ENCODE measurements at places on chromosomes 3 and 15. TPM values are rescaled to one million over a fixed set of nuclear protein-coding genes. Genes with fewer than 3 reads are reported as not detected.

PLA2G4D gene
- not detected for polyA plus RNA-seq

CD96 gene
- 0.08 TPM for polyA plus RNA-seq

LSAMP gene
- polyA plus RNA-seq = 6.5 TPM

SYNPR gene
- polyA plus RNA-seq = 0.12 TPM

OSTN gene
- polyA plus RNA-seq = not detected

OCA2 gene
- polyA plus RNA-seq = 0.04 TPM

LRRIQ4 gene
- polyA plus RNA-seq = not detected

ALAS1 gene
- 107 TPM for polyA plus RNA-seq

GRCh38 chr15:79050341-79050740, 40.2 kb downstream of the RASGRF1 start:
- no peak for DNase-seq

GRCh38 chr3:72912532-72912931, 24.7 kb downstream of the GXYLT2 start:
- DNase-seq = no peak

GRCh38 chr15:29822684-29823459, 604 bp upstream of the TJP1 start:
- peak; percentile 82 for DNase-seq

- DNase-seq = no peak
These were observed at the start of gene SCG5 for GRCh38 chr15:32641517-32642059. SCG5 (plus strand) TSS chr15:32641710; CDS start chr15:32643593, 1,883 bp downstream.

DNA sequence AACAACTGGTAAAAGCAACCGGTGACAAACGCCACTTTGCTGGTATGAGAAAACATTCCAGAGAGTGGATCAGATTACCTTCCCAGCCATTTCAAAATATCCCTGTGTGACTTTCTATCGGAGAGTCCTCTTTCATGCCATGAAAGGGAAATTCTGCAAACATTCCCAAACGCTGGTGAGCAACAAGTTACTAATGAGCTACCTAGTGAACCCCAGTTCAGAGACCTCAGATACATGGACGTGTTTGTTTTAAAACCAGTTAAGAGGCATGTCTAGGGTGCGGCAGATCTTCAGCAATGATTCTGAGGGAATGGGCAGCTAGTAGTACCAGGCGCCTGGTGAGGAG, 418.2 kb upstream of the NR2F2 start:
- DNase-seq = no peak

DNA sequence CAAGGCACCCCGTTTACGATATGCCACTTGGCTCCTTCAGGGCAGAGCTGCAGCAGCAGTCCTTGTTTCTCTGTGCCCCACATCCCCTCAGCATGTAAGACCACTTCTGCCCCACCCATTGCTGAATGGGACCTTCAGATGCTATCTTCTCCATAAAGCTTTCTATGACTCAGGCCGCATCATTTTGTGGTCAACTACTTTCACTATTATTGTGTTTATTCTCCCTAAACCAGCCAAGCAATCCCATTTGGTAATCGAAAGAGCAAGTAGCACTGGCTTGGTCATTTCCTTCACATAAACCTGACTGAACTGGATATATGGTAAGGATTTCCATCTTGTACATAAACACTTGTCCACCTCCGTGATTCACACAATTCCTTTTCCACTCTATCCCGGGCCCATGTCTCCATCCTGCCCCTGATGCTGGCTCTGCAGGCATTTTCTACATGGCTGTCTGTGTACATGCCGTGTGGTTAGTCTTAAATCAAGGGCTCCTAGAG, 25.7 kb downstream of the LIPC start:
- DNase-seq = no peak

GRCh38 chr15:57437564-57437963, 61.3 kb downstream of the CGNL1 start:
- DNase-seq = no peak

- no peak for DNase-seq
These were observed 590.0 kb upstream of the ADAMTS9 start for GRCh38 chr3:65277798-65278197.

- DNase-seq = no peak
These were observed at the start of gene RHCG for GRCh38 chr15:89496155-89497098. RHCG (minus strand) TSS chr15:89496583; CDS start chr15:89496544, 39 bp downstream.

DNA sequence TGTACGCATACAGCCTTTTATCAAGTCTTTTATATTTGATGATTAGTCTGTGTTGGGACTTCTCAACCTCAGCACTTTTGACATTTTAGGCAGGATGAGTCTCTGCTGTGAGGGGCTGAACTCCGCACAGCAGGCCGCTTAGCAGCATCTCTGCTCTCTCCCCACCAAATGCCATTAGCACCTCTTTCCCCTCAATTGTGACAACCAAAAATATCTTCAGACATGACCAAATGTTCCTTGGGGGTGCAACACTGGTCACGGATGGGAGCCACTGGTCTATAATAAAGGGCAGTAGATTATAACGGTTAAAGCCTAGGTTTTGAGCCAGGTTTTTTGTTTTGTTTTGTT, 109.7 kb upstream of the LRIG1 start:
- no peak for DNase-seq

DNA sequence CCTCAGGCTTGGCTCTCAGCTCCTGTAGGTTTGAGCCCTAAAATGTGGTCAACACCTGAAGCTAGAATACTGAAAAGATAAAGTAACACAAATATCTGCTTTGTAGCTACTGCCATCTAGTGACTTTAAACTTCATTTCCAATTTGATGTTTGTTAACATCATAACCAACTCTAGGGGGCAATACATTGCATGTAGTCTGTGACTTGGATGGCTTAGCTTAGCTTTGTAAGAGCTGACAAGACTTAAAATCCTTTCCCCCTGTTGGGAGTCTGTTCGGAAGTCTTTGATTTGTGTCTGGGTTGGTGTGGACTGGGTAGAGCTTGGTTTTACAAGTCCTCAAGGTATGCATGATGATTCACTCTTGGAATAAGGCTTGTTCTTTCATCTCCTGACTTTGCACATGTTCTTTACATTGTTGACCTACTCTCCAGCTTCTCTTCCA, 51.7 kb downstream of the SCN11A start:
- DNase-seq = no peak

DNA sequence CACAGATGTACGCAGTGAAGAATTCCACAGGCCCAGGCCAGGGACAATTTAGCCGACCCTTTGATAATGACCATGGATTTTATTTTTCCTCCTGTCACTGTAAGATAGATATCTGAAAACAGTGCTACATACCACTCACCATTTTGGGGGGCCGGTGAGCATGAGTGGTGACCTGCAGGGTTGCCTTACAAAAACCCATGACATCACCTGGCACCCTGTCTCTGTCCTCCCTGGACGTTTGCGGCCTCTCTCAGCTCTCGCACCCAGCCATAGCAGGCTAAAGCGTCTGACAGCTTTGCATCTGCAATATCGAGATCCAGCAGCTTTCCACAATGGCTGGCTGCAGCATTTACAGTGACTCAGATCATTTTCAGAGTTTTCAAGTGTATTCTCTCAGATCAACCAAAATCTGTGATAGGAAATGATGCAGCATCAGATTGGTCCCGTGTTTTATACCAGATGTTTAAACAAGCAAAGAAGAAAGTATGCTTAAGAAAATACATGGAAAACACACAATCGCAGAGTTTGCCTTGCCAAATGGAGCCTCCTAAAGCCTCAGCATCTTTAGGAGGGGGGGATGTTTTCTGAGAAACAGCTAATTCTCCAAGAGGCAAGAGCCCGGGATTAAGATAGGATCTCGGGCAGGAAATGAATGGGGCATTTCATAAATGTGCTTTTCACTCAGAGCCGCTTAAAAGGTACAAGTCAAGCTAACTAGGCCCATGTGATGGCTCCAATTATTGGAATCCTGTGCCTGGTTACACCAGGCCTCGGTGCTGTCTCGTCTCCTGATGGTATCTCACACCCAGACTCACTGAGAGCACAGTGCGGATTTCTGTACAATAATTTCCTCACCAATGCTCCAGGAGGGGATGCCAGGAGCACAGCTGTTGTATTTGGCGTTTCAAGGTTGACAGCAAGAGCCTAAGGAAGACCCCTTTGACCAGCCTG, 257.3 kb downstream of the XXYLT1 start:
- no peak for DNase-seq

- no peak for DNase-seq
These were observed 288.0 kb downstream of the EPHA3 start for GRCh38 chr3:89395456-89395855.

GRCh38 chr15:41024885-41025284, 71.6 kb downstream of the CHAC1 start:
- no peak for DNase-seq

DNA sequence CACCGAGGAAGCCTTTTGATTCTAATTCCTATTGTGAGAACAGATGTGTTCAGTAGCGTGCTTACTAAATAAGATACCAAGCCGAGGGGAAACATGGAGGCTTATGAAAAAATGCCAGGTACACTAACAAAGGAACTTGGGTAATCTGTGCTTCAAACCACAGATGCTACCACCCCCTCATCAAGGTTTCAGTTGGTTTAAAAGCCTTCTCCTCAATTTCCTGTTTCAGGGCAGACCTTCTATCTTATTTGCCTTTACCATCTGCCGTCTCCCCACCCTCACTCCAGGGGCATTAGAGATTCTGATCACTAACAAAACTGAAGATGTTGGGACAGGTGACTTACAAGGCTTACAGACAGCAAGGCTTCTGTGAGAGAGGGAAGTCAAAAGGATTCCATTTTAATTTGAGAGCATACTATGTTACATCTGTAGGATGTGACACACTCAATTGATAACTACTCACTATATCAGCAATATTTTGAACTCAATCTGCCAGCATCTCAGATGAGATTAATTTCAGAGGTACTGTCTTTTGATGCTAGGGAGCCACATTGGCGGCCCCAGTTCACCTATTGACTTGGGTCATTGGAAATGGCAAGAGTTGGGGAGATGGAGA, 60.6 kb upstream of the PLCL2 start:
- no peak for DNase-seq

GRCh38 chr3:172313671-172314070, 134.6 kb downstream of the GHSR start:
- no peak for DNase-seq

DNA sequence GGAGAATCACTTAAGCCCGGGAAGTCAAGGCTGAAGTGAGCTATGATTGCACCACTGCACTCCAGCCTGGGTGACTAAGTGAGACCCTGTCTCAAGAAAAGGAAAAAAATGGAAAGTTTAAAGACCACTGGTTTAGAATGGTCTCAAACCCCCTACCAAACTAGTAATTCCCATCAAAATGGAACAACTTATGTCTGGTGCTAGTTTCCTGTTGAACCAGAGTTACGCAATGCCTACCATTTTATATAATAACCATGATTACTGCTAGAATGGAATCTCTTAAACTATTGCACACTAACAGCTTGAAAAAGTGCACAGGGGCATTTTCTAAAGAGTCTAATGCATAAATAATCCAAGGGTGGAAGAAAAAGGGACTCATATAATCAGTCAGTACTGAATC, 43.6 kb downstream of the DMXL2 start:
- no peak for DNase-seq

GRCh38 chr3:184620475-184621119, 59.0 kb downstream of the EPHB3 start:
- no peak for DNase-seq
